ENCODE measurements at places on chromosomes 3 and 15. TPM values are rescaled to one million over a fixed set of nuclear protein-coding genes. Genes with fewer than 3 reads are reported as not detected.
A peak's percentile ranks its signal among the peaks of the same experiment; 100 is the strongest.

- no peak for DNase-seq
These were observed 538.9 kb upstream of the GRM7 start for GRCh38 chr3:6321999-6322398.

DNA sequence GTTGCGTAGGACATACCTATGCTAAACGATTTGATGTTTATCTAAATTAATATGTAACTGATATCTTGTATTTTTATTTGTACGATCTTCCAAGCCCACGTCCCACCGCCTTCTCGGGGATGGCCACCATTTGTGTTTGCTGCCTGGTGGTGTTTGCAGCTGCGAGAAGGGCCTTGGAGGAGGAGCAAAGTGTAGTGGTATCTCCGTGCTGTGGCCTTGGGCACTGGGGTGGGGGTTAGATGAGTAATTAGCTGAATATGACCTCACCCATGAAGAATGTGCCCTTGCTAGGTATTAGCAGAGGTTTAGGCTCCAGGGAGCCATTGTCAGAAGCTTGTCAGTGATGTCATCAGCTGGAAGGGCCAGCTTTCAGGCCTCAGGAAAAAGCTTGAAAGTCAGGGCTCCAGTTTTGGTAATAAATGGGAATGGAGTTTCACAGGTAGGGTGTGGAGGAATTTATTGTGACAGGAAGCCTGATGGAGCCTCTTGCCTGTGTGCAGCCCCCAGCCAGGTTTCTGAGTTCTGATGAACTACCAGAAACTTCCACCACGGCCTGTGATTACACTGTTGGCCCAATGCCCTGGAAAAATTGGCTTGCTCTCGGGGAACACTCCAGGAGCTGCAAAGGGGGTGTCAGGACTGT is 41.0 kb downstream of the FLNB start:
- DNase-seq, result no peak

GRCh38 chr3:74122281-74122680 is 492.2 kb downstream of the CNTN3 start:
- DNase-seq, result no peak

DNA sequence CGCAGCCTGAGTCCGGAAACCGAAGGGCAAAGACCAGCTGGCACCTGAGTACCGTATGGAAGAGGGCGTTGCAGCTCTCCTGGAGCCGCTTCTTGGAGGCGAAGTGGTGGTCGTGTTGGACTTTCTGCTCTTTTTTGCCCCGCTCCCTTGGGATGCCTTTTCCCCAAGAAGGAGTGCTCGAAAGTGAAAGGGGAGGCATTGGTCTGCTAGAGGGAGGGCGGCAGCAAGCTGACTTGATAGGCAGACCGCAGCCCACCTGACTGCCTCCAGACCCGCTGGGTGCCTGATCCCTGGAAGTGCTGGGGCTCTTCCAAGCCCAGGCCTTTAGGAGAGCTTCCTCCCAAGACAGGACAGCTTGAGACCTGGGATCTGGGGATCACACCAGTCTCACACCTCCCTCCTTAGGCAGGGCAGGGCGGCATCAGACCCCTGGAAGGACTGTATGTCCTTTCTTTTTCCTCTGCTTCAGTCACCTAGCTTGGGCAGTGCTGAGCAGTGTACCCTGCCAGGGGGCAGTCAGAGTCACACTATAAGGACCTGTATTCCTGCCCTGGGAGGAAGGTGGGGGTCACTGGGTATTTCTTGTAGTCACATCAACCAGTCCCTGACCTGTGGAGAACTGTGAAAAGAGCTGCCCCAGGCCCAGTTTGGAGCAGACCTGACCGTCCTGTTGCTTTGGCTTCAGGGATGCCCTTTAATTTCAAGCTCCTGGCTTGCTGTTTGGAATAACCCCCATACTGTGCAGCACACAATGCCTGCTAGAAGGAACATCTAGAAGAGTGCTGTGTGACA is 2.1 kb downstream of the ACVR2B start:
- no peak for DNase-seq

DNA sequence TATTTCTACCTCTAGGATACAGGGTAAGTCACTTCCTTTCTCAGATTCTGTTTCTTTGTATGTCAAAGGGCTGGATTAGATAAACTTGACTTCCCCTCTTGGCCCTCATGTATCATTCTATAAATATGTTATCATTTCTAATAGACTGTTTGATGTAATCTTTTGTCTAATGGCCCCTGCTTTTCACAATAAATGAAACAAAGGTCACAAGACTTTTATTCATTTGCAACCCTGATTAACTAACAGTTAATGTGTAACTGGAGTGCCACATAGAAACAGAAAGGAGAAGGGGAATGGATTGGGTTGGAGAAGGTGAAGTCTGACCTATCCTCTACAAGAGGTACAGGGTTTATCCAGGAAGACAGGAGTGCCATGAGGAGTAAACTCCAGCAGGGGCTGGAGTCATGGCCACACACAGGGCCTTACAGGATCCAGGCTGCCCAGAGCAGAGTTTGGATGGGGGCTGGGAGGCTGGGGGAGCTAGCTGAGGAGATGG is 8.0 kb upstream of the B3GNT5 start:
- no peak for DNase-seq

- no peak for DNase-seq
These were observed 6.1 kb upstream of the DGKG start for GRCh38 chr3:186368176-186368575.

- no peak for DNase-seq
These were observed 149.8 kb upstream of the GBE1 start for GRCh38 chr3:81911221-81911620.

DNA sequence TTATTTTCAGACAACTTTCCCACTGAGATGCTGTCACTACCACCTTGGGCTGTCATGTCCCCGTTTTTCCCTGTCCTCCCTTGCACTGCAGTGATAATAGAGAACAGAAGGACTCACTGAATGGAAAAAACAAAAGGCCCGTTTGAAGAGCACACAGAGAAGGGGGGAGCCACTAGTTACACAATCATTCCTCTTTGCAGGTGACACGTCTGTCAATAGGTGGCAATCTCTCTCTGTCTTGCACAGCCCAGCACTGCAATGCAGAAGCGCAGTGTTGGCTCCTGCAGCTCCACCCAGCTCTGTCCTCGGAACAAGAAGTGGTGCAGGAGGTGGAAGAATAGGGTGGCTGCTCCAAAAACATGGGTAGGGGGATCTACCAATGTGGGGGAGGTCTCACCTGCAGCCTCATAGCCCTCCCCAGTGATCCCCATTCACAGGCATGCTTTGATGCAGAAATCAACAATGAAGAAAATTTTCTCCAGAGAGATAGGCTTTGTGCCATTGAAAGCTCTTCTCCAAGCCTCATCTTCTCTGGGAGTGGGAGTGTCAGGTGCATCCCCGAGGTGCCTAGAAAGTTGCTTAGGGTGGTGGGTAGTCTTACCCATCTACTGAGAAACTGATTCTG is 31.8 kb downstream of the FSTL1 start:
- no peak for DNase-seq

DNA sequence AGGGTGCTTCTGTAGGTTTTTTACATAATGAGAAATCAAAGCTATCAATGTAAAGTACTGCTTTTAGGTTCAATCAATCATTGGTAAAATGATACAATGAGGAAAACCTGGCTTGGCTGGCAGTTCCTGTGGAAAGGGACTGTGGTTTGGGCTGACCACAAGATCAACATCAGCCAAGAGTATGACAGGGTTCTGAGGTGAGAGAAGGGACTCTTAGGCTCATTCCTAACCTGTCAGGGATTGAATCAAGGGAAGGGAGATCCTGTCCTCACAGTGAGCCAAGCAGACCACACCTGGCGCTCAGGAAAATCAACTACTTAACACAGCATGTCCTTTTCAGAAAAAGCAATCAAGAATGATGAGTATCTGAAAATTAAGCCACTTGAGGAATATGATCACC is 111.1 kb downstream of the MAGI1 start:
- no peak for DNase-seq

DNA sequence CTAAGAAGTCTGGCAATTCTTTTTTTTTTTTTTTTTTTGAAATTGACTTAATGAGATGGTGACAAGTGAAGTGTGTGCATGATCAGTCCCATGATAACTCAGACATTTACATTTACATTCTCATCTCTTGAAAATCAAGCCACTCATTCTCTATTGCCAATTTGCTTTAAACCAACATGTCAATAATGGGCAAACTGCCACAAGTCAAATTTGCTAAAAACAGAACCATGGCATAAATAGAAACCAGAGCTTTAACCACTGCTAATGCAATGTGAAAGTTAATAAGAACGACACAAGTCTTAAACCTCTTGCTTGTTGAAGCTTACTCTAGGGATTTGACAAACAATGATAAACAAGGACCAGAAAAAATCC is 12.0 kb upstream of the COL8A1 start:
- no peak for DNase-seq

DNA sequence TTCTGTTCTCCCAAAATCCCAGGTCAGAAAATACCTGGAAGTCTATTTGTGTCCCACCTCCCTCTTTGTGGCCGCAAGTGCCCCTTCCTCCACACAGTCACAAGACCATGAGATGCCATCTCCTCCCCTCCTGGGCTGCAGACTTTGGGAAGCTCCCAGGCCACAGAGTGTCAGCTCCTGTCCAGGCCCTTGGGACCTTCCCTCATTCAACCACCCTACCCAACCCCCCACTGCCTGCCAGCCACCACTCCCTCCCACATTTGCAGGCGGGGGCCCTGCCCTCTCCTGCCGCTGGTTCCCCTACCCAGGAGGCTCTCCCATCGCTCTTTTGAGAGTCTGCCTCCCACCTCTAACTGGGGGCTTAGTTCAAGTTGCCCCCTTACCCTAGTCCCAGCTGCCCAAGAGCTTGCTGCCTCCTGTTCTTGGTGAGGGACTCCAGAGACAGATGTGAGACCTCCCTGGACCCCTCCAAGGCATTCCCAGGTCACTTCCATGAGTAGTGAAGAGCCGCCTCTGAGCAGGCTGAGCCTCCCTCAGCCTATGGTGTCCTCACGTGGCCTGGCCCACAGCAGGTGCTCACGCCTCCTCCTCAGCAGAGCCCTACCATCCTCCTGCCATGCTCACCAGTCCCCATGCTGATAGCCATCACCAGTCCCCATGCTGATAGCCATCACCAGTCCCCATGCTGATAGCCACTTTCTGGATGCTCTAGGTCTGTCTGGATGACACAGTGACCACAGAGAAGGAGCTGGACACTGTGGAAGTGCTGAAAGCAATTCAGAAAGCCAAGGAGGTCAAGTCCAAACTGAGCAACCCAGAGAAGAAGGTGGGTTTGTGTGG is 15.9 kb upstream of the STAB1 start:
- DNase-seq, result no peak

DNA sequence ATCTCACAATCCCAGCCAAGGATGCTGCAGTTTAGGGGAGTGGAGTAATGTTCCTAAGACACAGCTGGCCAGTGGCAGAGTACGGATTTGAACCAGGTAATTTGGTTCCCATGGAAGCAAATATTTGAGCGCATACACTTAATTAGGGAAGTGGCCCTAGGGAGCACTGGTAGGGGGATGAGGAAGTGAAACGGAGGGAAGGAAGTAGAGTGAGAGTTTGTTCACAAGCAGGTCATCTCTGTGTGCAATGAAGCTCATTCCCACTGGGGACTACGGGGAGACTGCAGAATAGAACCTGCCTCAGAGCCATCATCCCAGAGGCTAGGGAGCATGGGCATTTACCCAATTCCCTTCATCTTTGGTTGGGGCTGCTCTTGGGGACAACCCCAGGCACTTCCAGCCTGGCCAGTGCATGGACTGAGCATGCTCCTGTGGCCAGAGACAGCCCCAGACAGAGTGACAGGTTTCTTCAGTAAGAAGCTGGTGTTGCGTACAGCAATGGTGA is 317.2 kb upstream of the PROK2 start:
- no peak for DNase-seq

DNA sequence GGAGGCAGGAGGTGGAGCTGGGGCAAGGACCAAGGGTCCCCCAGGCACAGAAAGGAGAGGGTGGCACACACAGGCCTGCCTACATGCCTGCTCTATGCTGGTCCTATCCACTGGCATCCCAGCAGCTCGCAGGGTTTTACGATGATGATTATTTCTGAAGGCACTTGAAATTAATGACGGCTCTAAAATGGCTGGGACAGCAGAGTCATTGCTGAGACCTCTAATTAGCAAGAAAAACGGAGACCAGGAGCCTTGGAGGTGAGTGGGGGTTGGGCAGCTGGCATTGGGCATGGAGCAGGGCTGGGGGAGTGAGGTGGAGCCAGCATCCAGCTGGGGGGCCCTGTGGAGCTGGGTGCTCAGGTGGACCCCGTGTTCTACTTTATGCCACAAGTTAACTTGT is 3.5 kb upstream of the LINGO1 start:
- no peak for DNase-seq

GRCh38 chr3:10505050-10505790 is at the start of gene ATP2B2:
Gene ATP2B2 (minus strand): TSS chr3:10505586. CDS start chr3:10449543, 56,043 bp downstream.
- DNase-seq, result peak; percentile 16

DNA sequence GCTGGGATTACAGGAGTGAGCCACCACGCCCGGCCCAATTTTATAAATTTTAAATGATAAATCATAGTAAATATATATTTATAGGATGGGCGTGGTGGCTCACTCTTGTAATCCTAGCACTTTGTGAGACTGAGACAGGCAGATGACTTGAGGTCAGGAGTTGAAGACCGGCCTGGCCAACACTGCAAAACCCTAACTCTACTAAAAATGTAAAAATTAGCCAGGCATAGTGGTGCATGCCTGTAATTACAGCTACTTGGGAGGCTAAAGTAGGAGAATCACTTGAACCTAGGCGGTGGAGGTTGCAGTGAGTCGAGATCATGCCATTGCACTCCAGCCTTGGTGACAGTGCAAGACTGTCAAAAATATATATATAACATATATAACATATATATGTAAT is 26.4 kb downstream of the MFN1 start:
- no peak for DNase-seq

GRCh38 chr3:133999891-134000685 is 29.6 kb downstream of the SLCO2A1 start:
- DNase-seq, result no peak

- DNase-seq, result no peak
These were observed 11.1 kb upstream of the PTPN9 start for GRCh38 chr15:75590239-75590638.

- no peak for DNase-seq
These were observed 29.9 kb upstream of the SPSB4 start for GRCh38 chr3:141021261-141021660.

DNA sequence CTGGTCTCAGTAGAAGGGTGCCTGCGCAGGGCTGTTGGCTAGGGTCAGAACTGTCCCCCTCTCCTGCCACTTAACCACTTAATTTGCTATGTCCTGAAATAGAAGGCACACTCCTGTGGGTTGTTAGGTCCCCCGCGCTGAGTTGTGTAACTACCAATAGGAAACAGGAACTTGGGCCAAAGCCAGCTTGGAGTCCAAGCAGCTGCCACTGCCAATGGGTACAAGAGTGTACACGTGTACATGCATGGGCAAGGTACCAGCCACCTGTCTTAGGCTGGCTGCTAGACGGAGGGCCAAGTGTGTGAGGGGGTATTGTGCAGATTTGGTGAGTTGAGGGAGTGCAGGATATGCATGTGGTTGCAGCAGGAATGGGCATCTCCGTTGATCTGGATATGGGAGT is 29.7 kb upstream of the POLG start:
- DNase-seq, result no peak

The NPAP1 gene
- polyA plus RNA-seq, result 0.60 TPM

The NOX5 gene
- 0.54 TPM for polyA plus RNA-seq

The KCNMB2 gene
- polyA plus RNA-seq, result 25.2 TPM

The CACNA2D2 gene
- polyA plus RNA-seq, result 13.5 TPM

The KBTBD8 gene
- polyA plus RNA-seq, result 1.4 TPM

The NISCH gene
- 103 TPM for polyA plus RNA-seq

The C15orf40 gene
- 28.3 TPM for polyA plus RNA-seq

The DUT gene
- 132 TPM for polyA plus RNA-seq

The CLDN18 gene
- 2.2 TPM for polyA plus RNA-seq

The AP3B2 gene
- polyA plus RNA-seq, result 3.4 TPM

The ZNF592 gene
- polyA plus RNA-seq, result 28.6 TPM

Data from left renal pelvis (tissue), 4 donors.